Stimulated activated CD4-positive, alpha-beta T cell treated with anti-CD3 and anti-CD28 coated beads, TNF-alpha, amount 100 ng/mL, for 1 hour (primary cell): ENCODE measurements at places on chromosomes 1 and 21.
A peak's percentile ranks its signal among the peaks of the same experiment; 100 is the strongest.

DNA sequence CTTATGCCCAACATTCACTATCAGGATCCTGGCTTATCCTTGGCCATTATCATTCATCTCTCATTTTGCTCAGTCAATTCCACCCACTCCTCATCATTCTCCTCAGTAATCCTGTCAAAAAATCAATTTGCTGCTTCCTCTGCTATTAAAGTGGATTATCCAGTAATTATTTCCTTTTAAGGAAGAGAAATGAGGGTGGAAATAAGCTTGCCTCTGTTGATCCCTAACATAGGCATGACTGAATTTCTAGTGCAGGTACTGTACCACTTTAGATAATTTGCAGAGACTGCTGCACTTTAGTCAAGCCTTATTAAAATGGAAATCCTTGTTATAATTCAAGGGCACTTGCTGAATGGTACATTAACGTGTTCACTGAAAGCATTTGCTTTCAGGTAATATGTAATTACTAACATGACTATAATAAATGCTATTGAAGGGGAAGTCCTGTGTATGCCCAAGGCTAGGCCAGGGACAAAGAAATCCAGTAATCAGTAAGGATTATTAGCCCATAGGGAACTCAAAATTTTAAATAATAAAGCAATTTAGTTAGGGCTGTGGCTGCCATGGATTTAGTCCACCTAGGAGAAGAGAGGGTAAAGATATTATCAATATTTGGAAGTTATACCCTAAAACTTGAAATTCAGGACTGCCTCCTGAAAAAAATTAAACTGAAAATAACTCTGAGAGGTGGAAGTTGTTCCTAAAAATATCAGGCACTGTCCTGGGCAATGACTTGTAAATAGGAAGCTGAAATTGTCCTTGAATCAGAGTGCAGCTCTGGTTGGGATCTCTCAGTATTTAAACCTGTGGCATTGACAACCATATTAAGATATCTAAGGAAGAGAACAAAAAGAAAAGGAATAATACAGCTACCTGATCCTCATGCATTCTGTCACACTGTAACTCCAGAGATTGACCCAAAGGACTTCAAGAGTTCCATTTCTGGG is 43.4 kb downstream of the RGS2 start:
- no peak for DNase-seq

GRCh38 chr1:228293816-228294500 is 86.1 kb downstream of the OBSCN start:
- DNase-seq: no peak

DNA sequence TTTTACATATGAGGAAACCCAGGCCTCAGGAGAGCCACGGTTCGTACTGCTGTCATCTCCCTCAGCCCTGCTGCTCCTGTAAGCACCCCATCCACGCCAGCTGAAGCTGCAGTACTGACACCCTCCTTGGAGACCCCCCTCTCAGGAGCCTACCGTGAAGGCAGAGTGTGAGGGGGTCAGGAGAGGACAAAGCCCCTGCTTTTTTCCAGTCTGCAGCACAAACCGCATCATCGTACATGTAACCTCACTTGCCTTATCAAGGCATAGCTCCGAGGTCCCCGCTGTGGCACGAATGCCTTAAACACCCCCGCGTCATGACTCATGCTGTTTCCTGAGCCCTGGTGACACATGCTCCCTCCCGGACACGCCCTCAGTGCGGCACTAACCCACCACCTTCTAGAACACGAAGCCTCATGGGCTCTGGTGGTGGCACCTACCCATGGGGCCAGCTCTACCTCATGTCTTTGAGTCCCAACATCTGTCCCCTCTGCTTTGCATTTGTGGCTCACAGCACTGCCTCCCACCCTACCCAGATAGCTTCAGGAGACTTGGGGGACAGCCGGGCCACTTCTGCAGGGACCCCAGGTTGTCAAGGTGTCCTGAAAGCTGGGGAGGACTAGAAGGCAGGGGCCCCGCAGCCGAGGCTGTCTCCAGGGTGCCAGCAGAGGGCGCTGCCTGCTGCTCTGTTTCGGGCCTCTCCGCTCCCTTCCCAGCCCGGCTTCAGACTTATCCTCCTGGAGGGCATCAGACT is 4.9 kb downstream of the SH3BGRL3 start:
- DNase-seq: peak; percentile 88

DNA sequence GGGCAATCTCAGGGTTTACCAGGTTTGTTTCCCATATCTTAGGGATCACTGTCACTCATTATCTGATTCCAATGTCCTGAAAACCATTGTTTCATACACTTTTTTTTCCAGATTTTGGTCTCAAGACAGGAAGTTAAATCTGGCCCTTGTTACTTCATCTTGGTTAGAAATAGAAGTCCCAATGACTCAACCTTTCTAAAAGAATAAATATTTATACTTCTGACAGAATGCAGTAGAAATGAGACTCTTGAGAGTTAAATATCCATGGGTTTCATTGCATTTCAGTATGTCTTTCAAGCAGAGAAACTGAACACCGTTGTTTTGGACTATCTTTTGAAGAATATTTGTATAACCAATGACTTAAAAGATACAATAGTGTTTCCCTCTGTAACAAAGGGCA is 19.8 kb upstream of the VCAM1 start:
- no peak for DNase-seq

DNA sequence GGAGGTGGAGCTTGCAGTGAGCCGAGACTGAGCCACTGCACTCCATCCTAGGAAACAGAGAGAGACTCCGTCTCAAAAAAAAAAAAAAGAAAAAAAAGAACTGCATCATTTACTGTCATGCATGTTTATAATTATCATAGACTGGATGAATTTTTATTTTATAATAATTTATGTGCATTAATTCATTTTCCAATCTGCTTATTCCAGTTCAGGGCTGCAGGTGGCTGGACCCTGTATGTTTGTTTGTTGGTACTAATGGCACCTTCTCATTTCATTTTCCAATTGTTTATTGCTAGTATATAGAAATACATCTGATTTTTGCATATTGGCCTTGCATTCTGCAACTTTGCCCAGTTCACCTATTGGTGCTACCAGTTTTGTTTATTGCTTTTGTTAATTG is 19.0 kb upstream of the SOX13 start:
- DNase-seq: no peak

DNA sequence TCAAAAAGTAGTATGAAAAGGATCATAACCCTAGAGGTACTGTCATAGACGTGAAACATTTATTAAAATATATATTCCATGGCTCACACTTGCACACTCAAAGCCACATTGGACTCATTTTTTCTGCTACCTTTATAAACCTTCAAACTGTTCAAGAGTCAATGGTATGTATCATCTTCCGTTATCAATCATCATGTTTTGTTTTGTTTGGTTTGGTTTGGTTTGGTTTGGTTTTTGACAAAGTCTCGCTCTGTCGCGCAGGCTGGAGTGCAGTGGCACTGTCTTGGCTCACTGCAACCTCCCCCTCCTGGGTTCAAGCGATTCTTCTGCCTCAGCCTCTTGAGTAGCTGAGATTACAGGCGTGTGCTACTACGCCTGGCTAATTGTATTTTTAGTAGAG is 1.8 kb downstream of the IFNAR2 start:
- peak; percentile 31 for DNase-seq

- DNase-seq: no peak
Observed at GRCh38 chr1:26021647-26022403, at the start of gene EXTL1. Gene EXTL1 (plus strand): TSS chr1:26021775. CDS start chr1:26022647, 872 bp downstream.

GRCh38 chr1:25009671-25010262 is 79.7 kb upstream of the RUNX3 start:
- DNase-seq: no peak

DNA sequence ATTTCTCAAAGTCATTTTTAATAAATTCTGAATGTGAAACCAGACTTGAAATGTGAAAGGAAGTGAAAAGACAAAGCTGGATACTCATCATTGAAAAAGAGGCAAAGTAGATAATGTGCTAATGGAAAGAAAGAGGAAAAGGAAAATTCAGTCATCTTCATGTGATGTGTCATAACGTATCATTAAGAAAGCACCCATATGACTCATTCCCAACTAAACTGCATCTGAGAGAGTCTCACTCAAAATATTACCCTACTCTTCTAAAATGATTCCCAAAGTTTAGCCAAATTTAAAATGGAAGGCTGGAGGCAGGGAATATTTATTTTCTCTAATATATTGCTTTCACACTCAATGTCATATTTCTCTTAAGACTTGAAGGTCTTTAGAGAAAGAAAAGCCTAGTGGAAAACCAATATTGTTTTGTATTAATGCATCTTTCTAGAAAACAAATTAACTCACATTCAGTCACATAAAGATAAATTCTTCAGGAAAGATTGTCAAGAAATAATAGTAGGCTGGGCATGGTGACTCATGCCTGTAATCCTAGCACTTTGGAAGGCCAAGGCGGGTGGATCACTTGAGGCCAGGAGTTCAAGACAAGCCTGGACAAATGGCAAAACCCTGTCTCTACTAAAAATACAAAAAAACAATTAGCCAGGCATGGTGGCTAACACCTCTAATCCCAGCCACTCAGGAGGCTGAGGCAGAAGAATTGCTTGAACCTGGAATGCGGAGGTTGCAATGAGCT is 129.9 kb downstream of the SLC30A10 start:
- DNase-seq: no peak

GRCh38 chr1:97160818-97161217 is 439.2 kb downstream of the PTBP2 start:
- no peak for DNase-seq

GRCh38 chr1:66402194-66402593 is 131.8 kb upstream of the SGIP1 start:
- no peak for DNase-seq

DNA sequence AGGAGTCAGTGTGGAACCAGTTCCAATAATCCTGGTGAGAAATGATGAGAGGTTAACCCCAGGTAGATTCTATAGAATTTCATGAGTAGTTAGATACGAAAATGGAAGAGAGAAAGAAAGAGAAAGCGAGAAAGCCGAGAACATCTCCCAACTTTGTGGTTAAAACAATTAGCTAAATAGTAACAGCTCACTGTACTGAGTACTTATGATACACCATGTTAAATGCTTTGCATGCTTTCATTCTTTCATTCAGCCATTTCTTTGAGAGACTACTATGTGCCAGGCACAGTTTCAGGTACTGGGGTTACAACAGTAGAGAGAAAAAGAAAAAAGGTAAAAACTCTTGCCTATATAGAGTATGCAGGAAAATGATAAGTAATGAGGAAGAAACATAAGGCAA is 109.7 kb upstream of the SYT6 start:
- DNase-seq: no peak

GRCh38 chr1:159473335-159473734 is 33.8 kb downstream of the OR10J1 start:
- DNase-seq: no peak

- no peak for DNase-seq
Observed at GRCh38 chr21:42237577-42237976, 18.6 kb downstream of the ABCG1 start.

GRCh38 chr1:203390298-203390697 is 39.4 kb upstream of the FMOD start:
- DNase-seq: no peak

DNA sequence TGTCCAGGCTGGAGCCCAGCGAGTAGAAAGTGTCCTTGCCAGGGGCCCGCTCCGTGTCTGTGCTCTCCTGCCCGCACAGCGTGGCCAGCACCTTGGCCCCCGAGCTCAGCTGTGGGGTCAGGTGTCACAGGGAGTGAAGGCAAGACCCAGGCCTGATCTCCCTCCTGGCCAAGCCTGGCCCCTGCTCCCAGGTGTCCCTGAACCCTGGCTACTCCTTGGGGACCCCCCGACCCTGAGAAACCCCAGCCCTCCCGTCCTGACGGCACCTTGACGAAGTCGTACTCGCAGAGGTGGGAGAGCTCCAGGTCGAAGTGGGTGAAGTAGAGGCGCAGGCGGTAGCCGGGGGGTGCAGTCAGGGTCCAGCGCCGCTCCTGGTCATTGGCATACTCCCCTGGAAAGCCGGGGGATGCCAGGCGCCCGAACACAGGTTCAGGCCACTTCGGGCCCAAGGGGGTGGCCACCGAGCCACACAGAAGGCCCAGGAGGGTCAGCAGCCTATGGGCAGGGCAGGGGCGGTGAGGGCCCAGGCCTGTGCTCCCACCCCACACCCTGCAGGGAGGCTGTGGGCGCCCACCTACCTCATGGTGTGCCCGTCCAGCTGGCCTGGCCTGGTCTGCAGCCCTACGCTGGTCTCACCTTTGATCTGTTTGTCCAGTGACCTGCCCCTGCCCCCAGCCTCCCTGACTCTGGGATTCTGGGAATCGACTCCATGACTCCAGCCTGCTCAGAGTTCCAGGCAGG is at the start of gene MASP2:
TSS of gene MASP2 (minus strand) at position 615 of the 741 bp plus-strand sequence. CDS start at position 583, 32 bp downstream.
- DNase-seq: no peak

GRCh38 chr1:154536570-154536969 is 21.9 kb downstream of the UBE2Q1 start:
- DNase-seq: no peak

DNA sequence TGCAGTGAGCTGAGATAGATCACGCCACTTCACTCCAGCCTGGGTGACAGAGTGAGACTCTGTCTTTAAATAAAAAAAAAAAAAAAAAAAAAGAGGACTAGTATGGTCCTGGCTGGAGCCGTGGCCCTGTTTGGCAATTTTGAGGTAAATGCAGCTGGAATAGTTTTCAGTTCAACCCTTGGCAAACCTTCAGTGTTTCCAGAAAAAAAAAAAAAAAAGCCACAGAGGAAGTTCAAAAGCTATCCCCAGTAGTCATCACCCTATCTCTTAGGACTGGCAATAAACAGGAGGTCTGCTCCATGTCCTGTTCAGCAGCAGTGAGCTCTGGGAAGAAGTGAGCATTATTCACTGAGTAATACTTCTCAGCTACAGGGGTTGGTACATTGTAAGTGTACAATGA is 56.8 kb upstream of the ERRFI1 start:
- no peak for DNase-seq

- DNase-seq: no peak
Observed at GRCh38 chr1:115706587-115707425, 61.7 kb downstream of the CASQ2 start.

GRCh38 chr1:170140371-170140770 is 5.4 kb upstream of the NTMT2 start:
- no peak for DNase-seq

DNA sequence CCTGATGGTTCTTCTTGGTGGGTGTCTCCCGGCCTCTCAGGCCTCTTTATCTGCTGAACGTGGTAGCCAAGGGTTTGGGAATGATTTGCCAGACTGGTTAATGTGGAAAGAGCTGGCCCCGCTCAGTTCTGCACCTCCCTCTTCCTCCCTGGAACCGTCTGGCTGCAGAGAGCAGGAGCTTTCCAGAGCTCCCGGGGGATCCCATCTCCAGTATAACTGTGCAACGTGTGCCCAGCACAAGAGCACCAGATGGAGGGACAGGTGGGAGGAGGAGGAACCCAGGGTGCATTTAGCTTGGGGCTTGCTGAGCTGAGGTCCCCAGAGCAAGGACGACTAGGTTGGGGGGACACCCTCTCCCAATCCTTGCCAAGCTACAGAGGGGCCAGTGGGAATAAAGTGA is 5.0 kb downstream of the TFF1 start:
- no peak for DNase-seq

DNA sequence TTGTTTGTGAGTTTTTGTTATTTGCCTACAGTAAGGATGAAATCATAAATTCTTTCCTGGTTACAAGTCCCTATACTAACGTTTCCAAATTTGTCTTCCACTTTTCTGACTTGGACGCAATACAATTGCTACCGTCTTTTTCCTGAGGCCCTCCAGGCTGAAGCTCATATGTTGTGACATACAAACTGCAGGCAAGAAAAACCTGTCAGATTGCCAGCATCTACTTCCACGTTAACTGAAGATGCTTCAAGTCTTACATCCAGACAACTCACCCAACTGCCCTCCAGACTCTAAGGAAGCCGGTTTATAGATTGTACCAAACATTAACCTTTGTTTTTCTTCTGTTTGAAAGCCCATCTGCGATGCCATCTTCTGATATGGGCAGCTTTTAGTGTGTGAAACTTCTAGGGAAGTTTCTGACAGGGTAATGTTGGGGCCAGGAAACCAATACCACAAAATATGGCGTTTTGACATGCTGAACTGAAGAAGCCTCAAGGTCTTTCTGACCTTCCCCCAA is 21.4 kb upstream of the RNF11 start:
- no peak for DNase-seq
